Stimulated activated CD8-positive, alpha-beta memory T cell treated with anti-CD3 and anti-CD28 coated beads, Interleukin-15, amount 100 ng/mL, for 24 hours (primary cell): ENCODE measurements at places on chromosomes 7 and 10.

GRCh38 chr10:104427989-104428388 is 74.4 kb downstream of the CFAP58 start:
- DNase-seq = no peak

DNA sequence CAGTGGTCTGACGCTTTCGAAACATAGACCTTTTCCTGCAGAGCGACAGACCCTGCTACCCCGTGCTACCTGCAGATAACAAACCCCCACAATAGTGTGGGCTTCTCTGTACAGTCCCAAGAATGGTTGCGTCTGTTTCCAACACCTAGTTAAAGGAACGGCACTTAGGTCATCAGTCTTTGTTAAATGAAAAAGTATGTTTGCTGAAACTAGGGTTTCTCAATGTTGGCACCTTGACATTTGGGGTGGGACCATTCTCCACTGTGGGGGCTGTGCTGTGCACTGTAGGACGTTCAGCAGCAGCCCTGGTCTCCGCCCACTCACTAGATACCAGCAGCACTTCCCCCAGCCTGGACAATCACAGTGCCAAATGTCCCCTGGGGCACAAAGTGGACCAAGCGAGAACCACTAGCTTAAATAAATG is 13.7 kb downstream of the TECTB start:
- no peak for DNase-seq

- no peak for DNase-seq
Measured at GRCh38 chr10:103808780-103809179, 46.6 kb downstream of the SH3PXD2A start.

GRCh38 chr10:124032087-124032935 is 61.1 kb downstream of the CHST15 start:
- DNase-seq = no peak

DNA sequence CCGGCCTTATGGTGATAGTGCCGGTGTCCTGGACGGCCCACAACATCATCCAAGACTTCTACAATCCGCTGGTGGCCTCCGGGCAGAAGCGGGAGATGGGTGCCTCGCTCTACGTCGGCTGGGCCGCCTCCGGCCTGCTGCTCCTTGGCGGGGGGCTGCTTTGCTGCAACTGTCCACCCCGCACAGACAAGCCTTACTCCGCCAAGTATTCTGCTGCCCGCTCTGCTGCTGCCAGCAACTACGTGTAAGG is 713 bp downstream of the CLDN4 start:
- DNase-seq = no peak

DNA sequence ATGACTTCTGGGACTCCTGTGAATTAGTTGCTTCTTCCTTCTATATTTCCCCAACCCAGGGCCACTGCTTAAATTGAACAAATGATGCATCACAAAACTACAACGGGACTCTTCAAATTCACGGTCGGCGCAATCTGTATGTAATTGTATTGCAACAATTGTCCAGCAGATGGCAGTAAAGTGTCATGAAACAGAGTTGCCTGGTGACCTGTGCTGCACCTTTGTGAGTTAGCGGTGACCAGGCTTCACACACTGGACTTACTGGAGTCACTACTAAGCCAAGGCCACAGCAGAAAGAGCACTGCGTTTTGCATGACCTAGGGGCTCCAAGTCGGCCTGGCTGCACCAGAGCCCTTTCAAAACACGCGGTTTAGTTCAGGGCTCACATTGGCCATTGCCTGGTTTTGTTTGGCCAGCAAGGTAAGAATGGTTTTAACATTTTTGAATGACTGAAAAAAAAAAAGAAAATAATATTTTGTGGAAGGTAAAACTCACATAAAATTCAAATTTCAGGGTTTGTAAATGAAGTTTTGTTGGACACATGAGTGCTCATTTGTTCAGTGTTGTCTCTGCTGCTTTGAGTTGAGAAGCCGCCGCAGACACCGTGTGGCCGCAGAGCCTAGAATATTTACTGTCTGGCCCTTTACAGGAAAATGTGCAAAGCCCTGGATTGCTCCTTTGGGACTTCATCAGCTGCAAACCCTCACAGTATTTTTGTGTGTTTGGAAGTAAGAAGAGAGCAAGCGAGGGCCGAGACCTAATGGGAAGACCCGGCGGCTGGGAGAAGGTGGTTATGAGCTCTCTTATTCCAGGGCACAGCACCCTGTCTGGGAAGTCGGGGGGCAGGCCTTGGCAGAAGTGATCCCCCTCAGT is 23.2 kb upstream of the ZNF32 start:
- DNase-seq = no peak

DNA sequence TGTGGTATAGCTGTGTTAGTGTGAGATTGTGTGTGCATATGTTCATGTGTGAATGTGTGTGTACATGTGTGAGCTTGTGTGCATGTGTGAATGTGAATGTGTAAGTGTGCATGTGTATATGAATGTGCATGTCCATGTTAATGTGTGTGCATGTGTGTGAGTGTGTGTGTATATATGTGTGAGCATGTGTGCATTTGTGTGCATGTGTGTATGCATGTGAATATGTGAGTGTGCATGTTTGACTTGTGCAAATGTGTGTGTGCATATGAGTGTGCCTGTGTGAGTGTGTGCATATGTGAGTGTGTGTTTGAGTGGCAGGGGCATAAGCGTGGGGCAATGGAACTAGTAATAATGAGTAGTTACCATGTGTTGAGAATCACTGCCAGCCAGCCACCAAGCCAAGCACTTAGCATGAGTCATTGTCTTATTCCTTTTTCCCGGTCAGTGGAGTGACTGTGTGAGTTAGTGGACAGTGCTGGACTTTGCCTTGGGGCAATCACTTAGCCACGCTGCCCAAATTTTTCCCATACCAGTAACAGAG is 46.3 kb upstream of the SHH start:
- no peak for DNase-seq
